ENCODE measurements at places on chromosomes 1 and 21.

DNA sequence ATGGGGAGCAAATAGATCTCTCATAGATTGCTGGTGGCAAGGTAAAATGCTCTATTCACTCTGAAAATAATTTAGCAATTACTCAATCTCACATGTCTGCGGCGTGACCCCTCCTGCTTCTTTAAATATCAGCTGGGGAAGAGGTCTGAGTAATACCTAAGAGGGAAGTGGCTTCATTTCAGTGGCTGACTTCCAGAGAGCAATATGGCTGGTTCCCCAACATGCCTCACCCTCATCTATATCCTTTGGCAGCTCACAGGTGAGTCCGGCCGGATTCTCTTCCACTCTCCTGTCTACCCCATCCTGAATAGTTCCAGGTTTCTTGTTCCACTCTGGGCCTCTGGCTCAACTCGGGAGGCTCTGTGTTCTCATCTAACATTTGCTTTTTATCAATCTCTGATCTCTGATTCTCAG lies at the start of gene SLAMF7:
TSS of gene SLAMF7 (plus strand) at position 150 of the 414 bp plus-strand sequence. CDS start at position 205, 55 bp downstream.
- no peak for DNase-seq

GRCh38 chr1:43902058-43902831 lies 31.4 kb upstream of the ARTN start:
- no peak for DNase-seq

- peak; percentile 10 for DNase-seq
Observed at GRCh38 chr1:41917835-41918449, 780 bp downstream of the HIVEP3 start.

- DNase-seq, result no peak
Observed at GRCh38 chr1:179230721-179231120, 1.2 kb upstream of the ABL2 start.

DNA sequence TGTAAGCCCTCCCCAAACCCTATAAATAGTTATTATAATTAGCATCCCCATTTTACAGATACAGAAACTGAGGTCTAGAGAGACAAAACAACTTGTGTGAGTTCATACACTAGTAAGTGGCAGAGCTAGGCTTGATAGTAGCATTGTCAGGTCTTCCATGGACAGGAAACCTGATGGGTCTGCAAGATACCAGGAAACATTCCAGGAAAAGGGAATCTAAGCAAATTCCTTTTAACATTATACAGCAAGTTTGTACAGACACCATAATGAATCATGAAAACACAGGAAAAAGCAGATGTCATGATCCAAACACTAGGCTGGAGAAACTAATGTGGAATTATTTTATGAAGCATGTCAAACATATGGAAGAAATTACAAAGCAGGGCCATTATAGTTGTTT lies 89.1 kb upstream of the KCNK2 start:
- DNase-seq, result no peak

GRCh38 chr1:160741092-160741501 lies 2.0 kb downstream of the SLAMF7 start:
- no peak for DNase-seq

DNA sequence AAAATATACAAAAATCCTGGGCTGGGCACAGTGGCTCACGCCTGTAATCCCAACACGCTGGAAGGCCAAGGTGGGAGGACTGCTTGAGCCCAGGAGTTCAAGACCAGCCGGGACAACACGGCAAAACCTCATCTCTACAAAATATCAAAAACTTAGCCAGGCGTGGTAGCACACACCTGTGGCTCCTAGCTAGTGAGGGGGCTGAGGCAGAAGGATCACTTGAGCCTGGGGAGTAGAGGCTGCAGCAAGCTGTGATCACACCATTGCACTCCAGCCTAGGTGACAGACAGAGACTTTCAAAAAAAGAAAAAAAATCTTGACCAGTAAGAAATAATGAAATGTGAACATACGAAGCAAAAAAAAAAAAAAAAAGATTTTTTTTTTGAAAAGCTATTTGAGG lies 52.1 kb downstream of the ARID4B start:
- no peak for DNase-seq

GRCh38 chr1:201383647-201384405 lies 6.3 kb upstream of the TNNT2 start:
- DNase-seq, result no peak

DNA sequence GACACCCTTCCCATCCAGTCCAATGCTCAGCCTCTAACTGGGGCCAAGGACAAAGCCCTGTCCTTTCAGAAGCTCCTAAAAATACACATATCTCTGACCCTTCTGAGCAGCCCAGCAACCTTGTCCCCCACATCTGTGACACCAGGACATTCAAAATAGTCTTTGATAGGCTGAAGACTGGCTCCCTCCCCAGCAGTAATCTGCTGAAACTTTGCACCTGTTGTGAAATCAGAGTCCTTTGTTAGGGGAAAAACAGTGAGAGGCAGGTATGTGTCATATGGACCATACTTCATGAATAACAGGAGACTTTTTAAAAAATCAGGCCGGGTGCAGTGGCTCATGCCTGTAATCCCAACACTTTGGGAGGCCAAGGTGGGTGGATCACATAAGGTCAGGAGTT lies 82.4 kb upstream of the VAMP3 start:
- DNase-seq, result no peak

DNA sequence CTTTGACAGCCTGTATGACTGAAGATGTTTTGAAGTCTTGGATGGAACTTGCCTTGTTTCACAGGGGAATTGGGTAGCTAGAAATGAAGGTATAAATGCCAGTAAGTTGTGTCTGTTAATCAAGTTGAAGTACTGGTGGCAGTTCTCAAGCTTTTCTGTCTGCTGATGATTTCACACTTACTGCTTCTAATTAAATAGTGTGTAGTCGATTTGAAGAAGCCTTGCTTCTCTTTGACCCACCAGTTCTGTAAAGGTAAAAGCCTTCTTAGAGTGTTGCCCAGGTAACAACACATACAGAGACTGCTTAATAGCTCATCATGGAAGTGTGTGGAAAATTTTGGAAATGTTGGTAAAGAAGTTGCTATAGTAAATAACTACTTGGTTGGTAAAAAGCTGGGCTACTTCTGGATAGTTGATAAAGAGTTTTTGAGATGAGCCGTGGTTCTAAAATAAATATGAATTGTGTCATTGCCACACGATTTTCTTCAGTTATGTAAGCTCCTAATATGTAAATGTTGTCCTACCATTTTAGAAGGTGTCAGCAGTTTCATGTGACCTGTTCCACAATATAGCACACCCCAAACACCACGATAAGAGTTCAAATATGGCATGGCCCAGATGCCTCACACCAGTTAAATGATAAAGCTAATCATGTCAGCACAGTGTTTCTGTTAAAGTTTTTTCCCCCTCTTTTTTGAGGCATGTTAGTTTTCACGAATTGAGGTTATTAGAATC lies 7.4 kb downstream of the RABGAP1L start:
- DNase-seq, result peak; percentile 31

DNA sequence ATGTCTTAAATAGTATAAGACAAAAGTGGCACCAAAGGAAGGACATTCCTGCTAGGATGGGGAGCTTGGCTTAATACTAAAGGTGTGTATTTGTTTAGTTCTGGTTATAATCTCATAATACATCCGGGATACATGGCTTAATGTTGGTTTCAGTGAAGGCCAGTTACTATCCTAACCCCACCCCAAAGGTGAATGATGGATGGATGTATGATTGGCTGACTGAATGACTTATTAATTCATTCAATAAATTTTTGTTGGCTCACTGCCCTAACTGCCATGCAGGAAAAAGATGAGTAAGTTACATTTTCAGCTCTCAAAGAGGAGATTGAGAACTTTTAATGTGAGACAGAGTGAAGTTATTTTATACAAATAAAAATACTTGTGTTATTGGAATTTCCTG lies 52.2 kb downstream of the PHACTR4 start:
- DNase-seq, result no peak

- no peak for DNase-seq
Observed at GRCh38 chr1:8396083-8396785, 78.3 kb downstream of the SLC45A1 start.

DNA sequence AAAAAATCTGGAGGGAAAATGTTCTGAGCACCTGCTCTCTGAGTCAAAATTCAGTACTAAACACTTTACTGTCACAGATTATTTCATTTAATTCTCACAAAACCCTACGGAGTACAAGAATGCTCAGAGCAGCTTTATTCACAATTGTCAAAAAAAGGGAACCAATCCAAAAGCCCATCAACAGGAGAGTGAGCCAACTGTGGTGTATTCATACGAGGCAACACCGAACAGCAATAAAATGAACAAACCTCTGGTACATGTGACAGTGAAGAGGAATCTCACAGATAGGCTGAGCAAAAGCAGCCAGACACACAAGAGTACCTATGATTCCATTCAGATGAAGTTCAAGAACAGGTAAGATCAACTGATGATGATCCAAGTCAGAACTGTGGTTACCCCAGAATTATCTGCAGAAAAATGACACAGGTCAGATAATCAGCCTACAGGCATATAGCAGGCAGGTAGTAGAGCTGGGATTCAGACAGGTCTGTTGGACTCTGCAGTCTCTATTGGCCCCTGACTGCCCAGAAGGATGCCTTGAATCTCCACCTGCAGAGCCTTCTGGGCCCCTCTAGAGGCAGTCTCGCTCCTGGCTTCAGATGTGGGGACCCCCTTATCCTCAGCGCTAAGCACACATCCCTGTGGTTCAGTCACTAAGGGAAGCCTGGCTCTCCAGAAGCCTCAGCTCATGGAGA lies 19.2 kb downstream of the SLC9A1 start:
- no peak for DNase-seq

GRCh38 chr1:156676820-156677615 lies at the start of gene NES:
Gene NES (minus strand): TSS chr1:156677407. CDS start chr1:156677264, 143 bp downstream.
- no peak for DNase-seq

DNA sequence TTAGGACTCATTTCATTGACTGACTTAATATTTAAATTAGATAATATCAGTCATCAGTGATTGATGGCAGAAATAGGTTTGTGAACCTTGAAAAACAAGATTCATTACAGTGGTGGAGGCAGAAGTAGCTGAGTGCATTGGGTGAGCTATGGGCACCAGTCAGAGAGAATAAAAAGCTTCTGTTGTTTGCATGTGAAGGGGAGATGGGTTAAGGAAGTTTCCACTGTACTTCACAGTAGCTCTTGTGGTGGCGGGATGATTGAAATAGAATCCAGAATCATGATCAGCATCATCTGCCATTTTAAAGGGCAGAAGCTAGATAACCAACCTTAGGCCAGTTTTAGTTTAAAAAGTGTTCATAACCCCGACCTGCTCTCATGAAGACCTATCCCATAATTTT lies 66.2 kb downstream of the DTL start:
- DNase-seq, result no peak
